Immature natural killer cell (primary cell): ENCODE measurements at places on chromosomes 4 and X. TPM values are rescaled to one million over a fixed set of nuclear protein-coding genes. Genes with fewer than 3 reads are reported as not detected.

The SYTL4 gene
- 0.70 TPM for polyA plus RNA-seq

The GABRQ gene
- polyA plus RNA-seq = not detected

The SCD5 gene
- 16.1 TPM for polyA plus RNA-seq

The HEPH gene
- not detected for polyA plus RNA-seq

The CDKL2 gene
- not detected for polyA plus RNA-seq

The NXF2B gene
- not detected for polyA plus RNA-seq

The ENPEP gene
- not detected for polyA plus RNA-seq

The FOXR2 gene
- not detected for polyA plus RNA-seq

The TMEM31 gene
- not detected for polyA plus RNA-seq

- no peak for DNase-seq
- no peaks in the 10 kb centered on the region for H3K36me3 ChIP-seq
Measured at GRCh38 chr4:26257850-26258249, 63.0 kb upstream of the RBPJ start.

GRCh38 chrX:45479835-45480422, 279.3 kb upstream of the DIPK2B start:
- H3K4me3 ChIP-seq = no peak overlapping the region
- peaks cover 1% of the 10 kb centered on the region for H3K27me3 ChIP-seq
- H3K4me1 ChIP-seq = no peaks in the 10 kb centered on the region

GRCh38 chr4:109389369-109390114, 44.1 kb upstream of the SEC24B start:
- H3K4me1 ChIP-seq = no peaks in the 10 kb centered on the region
- no peak overlapping the region for H3K27ac ChIP-seq
- peaks cover 8% of the 10 kb centered on the region for H3K27me3 ChIP-seq
- peaks cover 3% of the 10 kb centered on the region for H3K36me3 ChIP-seq
- H3K4me3 ChIP-seq = no peak overlapping the region

- H3K27me3 ChIP-seq = peaks cover 2% of the 10 kb centered on the region
- no peaks in the 10 kb centered on the region for H3K4me1 ChIP-seq
- H3K4me3 ChIP-seq = peak overlapping the region; percentile 30
- H3K36me3 ChIP-seq = no peaks in the 10 kb centered on the region
- H3K27ac ChIP-seq = no peak overlapping the region
Measured at GRCh38 chr4:1768367-1769034, 24.6 kb upstream of the FGFR3 start.

DNA sequence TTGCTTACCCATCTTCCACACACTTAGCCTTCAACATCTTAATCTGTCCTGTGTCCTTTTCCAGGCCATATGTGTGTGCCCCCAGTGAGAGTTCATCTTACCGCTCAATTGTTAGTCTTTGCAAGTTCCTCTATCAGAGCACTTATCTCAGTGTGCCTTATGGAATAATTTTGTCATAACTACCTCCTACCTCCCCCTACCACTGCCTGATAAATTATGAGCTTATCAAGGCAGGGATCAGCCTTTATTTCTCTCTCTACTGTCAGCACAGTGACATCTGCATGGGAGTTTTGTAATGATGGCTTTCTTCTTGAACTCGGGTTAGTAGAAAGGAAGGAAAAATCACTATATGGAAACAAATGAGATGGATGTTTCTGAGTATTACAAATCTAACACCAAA, 53.2 kb downstream of the MTM1 start:
- no peak for DNase-seq
- H3K4me1 ChIP-seq = no peaks in the 10 kb centered on the region

DNA sequence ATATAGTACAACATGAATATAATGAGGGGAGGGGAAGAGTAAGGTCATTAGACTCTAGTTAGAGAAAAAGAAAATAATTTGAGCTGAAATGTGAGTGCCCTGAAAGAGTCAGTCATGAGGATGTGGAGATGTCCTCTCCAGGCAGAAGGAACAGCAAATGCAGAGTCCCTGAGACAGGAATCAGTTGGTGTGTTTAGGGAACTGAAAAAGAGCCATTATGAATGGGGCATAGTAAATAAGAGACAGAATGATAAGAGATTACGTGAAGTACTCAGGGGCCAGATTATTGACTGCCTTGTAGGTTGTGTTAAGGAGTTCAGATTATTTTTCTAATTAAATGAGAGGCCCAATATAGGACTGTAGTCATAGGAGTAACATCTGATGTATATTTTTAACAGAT, 147.0 kb downstream of the PDLIM5 start:
- peaks cover 5% of the 10 kb centered on the region for H3K4me1 ChIP-seq
- H3K27me3 ChIP-seq = no peaks in the 10 kb centered on the region
- no peak overlapping the region for H3K27ac ChIP-seq
- DNase-seq = no peak

GRCh38 chr4:120850018-120850599, 72.4 kb downstream of the PRDM5 start:
- H3K27ac ChIP-seq = no peak overlapping the region
- H3K36me3 ChIP-seq = no peaks in the 10 kb centered on the region
- no peak for DNase-seq

DNA sequence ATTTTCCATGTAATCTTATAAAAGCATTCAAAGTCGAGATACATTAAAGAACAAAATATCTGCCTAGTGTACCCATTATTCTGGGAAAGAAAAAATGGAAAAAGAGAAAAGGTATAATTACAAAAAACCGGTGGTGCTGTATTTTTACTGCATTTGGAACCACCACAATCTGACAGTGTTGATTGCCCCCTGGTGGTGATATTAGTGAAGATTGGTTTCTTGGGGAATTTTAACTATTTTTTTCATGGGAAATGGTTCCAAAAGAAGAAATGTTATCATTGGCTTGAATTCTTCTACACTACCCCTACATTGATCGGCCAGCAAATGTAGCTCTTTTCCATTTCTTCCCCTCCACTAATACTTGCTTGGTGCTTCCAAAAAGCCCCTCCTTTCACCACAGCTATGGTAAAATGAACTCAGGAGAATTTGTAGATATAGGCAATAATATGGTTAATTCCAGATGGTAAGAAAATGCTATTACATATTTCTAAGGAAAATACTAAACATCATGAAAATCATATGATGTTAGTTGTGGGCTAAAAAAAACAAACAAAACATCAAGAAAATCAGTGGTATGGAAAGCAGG, 50.0 kb downstream of the COX18 start:
- H3K4me1 ChIP-seq = no peaks in the 10 kb centered on the region
- no peaks in the 10 kb centered on the region for H3K36me3 ChIP-seq
- DNase-seq = peak; percentile 7
- no peak overlapping the region for H3K27ac ChIP-seq
- H3K27me3 ChIP-seq = peaks cover 6% of the 10 kb centered on the region

GRCh38 chrX:119497185-119497584, 28.9 kb downstream of the SLC25A5 start:
- no peak overlapping the region for H3K4me3 ChIP-seq
- no peaks in the 10 kb centered on the region for H3K4me1 ChIP-seq
- no peak overlapping the region for H3K27ac ChIP-seq
- no peak for DNase-seq
- no peaks in the 10 kb centered on the region for H3K27me3 ChIP-seq

DNA sequence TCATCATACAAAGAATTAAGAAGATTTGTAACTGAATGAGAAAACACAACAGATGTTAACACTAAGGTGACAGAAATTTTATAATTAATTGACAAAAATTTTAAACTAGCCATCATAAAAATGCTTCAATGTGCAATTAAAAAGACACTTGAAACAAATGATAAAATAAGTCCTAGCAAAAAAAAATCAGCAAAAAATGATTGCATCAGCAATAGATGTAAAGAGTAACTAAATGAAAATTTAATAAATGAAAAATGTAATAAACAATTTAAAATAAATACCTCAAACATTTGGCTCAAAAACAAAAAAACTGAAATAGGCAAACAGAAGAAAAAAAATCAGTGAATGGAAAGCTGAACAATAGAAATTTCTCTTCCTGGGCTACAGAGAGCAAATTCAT, 380.7 kb upstream of the GALNTL6 start:
- H3K27me3 ChIP-seq = no peaks in the 10 kb centered on the region
- H3K27ac ChIP-seq = no peak overlapping the region
- no peaks in the 10 kb centered on the region for H3K4me1 ChIP-seq

DNA sequence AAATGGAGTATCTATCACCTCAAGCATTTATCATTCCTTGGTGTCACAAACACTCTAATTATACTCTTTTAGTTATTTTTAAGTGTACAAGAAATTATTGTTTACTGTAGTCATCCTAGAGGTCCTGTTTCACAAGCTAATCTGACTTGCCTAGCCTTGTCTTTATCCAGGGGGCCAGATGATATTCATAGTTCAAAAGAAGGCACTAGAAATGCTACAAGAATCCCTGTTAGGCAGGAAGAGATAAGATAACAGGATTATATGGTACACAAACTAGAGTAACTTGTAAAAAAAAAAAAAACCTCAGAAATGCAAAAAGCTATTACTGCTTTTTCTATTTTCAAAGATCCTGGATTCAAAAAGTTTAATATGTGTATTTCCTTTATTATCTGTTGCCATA, 95.8 kb downstream of the MBNL3 start:
- H3K36me3 ChIP-seq = no peaks in the 10 kb centered on the region
- H3K27ac ChIP-seq = no peak overlapping the region
- DNase-seq = no peak
- no peaks in the 10 kb centered on the region for H3K27me3 ChIP-seq

DNA sequence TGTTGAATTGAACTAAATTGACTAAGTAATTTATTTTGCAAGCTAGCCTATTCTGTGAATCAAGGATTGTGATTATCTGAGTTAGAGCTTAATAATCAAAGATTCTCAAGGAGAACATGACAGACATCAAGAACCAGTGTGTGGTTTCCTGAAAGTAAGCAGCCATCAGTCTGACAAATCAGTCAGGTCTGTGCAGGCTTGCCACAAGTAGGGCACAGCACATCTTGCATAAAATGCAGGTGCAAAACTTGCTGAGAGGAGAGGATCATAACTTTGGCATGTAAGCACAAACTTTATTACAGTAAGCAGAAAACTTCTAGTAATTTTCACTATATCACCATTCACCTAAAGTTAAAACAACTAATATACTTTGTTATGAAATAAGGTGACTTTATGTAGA, 22.5 kb downstream of the FAM241A start:
- DNase-seq = no peak
- no peaks in the 10 kb centered on the region for H3K27me3 ChIP-seq
- no peaks in the 10 kb centered on the region for H3K36me3 ChIP-seq
- H3K27ac ChIP-seq = no peak overlapping the region

- no peak for DNase-seq
- H3K36me3 ChIP-seq = no peaks in the 10 kb centered on the region
- no peak overlapping the region for H3K27ac ChIP-seq
- no peaks in the 10 kb centered on the region for H3K4me1 ChIP-seq
- H3K27me3 ChIP-seq = peaks cover 7% of the 10 kb centered on the region
Measured at GRCh38 chr4:165016971-165017370, 14.8 kb upstream of the TRIM60 start.

DNA sequence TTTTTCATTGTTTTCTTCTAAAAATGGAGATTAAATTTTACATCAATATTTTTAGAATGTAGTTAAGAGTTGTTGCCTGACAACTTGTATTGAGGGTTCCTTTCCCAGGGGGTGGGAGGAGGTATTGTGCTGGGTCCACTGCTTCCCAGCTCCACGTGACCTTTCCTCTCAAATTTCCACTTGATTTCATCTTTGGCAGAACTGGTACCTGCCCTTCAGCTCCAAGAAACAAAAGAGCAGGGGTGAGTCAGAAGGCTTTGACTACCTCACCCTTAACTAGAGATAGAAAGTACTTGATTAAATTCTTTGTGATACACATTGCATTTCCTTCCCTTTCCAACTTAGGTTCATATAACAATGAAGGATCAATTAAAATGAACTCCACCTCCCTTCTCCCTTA, 19.7 kb downstream of the TRIM2 start:
- peaks cover 28% of the 10 kb centered on the region for H3K27me3 ChIP-seq
- H3K27ac ChIP-seq = no peak overlapping the region
- peaks cover 25% of the 10 kb centered on the region for H3K4me1 ChIP-seq

DNA sequence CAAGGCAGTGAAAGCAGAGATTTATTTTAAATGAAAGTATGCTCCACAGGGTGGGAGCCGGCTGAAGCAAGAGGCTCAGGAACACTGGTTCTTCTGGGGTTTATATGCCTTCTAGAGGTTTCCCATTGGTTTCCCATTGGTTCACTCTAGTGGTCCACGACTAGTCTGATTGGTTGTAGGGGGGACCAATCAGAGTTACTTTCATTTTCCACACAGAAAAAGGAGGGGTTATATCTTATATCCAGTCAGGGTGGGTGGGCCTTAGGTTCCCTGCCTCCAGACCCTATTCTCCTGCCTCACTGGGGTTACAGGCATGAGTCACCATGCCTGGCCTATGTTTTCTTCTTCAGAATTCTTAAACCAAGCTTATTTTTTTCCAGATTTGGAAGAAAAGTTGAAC, 101.6 kb downstream of the KLHL8 start:
- H3K36me3 ChIP-seq = peaks cover 37% of the 10 kb centered on the region
- no peaks in the 10 kb centered on the region for H3K27me3 ChIP-seq
- no peak overlapping the region for H3K4me3 ChIP-seq

GRCh38 chrX:30228526-30228925, 1.9 kb upstream of the MAGEB3 start:
- H3K27me3 ChIP-seq = no peaks in the 10 kb centered on the region
- H3K27ac ChIP-seq = no peak overlapping the region

- no peaks in the 10 kb centered on the region for H3K27me3 ChIP-seq
- no peaks in the 10 kb centered on the region for H3K36me3 ChIP-seq
- H3K4me1 ChIP-seq = no peaks in the 10 kb centered on the region
Measured at GRCh38 chr4:155828628-155829027, 37.4 kb downstream of the ASIC5 start.

DNA sequence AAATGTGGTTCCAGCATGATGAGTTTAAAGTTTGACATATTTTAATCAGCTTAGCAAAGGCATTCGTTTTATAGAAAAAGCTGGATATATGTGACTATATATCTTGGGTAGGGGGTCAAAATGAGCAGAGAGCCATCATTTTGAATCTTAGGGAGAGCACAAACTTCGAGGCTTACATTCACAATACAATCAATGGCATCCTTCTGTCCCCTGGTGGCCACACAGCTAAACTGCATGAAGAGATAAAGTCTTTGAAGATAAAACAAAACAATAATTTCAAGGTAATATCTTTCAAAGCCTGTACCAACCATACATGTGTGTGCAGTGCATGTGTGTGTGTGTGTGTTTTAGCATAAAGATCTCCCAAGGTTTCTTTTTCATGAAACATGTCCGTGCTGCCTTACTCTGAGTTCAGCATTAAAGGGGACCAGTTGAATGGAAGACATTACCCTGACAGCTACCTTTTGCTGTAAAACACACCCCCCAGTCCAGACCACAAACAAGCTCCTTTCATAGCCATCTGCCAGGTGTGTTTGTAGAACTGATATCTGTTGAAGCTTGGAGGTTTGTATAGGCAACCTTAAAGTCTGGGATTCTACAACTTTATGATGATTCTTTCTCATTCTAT, 22.0 kb downstream of the DYNLT3 start:
- peaks cover 16% of the 10 kb centered on the region for H3K4me1 ChIP-seq
- H3K36me3 ChIP-seq = no peaks in the 10 kb centered on the region
- H3K4me3 ChIP-seq = no peak overlapping the region
- DNase-seq = peak; percentile 48
- H3K27me3 ChIP-seq = no peaks in the 10 kb centered on the region

GRCh38 chr4:158949099-158949498, 153.8 kb upstream of the RAPGEF2 start:
- H3K27me3 ChIP-seq = peaks cover 21% of the 10 kb centered on the region
- no peak overlapping the region for H3K4me3 ChIP-seq
- no peak for DNase-seq
- peaks cover 25% of the 10 kb centered on the region for H3K36me3 ChIP-seq
- peaks cover 36% of the 10 kb centered on the region for H3K4me1 ChIP-seq
- H3K27ac ChIP-seq = no peak overlapping the region
